CD4-positive, alpha-beta T cell treated with Interleukin-17A for 4 hours (primary cell): ENCODE measurements at places on chromosomes 2 and 18.
A peak's percentile ranks its signal among the peaks of the same experiment; 100 is the strongest.

DNA sequence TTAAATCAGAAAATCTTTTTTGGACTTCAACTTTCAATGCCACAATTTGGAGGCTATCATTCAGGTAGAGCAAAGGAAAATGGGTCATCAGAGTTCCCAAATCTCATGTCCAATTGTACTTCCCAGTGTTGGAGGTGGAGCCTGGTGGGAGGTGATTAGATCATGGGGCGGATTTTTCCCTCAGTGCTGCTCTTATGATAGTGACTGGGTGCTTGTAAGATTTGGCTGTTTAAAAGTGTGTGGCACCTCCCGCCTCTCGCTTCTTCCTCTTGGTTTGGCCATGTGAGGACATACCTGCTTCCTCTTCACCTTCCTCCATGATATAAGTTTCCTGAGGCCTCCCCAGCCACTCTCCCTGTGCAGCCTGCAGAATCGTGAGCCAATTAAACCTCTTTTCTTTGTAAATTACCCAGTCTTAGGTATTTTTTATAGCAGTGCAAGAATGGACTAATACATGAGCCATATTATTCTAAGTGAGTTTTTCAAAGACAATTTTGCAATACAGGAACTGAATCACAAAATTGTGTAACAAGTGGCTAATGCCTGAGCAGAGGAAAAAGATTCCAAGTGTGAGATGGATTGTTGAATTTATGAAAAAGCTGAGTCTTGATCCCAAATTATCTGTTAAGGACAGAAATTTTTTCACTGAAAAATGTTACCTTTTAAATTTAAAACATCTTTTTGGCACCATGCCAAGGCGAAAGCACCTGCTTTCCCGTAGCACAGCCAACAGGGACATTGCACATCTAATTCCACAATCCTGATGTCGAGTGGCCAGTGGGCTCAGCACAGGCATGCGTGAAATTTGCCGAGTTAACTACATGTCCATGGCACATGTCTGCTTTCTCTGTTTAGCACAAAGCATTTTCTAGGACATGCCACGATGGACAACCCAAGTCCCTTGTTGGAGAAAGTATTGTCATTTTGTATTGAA is 150.9 kb downstream of the COL6A3 start:
- DNase-seq = no peak

DNA sequence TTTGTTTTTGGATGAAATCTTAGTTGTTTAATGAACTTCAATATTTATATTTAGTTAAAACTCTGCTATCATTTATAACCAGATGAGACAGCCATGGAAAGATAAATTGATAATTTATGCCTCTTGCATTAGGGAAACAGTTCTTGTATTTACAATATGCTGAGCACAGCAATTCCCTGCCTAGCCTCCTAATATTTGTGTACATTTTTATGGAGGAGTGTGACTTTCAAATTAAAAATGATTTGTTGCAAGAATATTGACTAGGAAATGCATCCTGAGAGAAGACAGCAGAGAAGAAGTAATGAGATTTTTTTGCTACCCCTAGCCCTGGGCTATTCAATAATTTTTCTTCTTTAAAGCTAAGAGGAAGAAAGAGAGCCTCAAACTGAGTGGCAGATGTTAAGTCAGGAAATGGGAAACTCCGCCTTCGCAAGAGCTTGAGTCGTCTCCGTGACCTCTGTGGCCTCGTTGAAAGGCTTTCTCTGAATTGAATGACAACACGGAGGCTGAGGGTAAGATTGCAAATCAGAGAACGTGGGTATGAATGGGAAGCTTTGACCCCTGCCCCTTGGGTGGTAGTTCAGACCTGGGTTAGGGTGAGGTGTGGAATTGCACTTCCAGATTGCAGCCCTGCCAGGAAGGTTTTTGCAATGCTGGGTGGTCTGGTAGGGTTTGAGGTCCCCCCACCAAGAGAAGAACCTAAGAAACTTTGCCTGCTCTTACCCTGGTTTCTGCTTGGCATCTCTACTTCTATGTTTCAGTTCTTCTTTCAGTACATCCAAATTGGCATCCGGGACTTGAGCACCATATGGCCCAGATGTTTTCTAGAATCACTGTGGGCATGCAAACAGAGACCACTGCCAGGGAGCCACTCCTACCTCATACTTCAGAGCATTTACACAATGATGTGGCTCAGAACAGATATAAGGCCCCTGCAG is 210.3 kb upstream of the RBMS1 start:
- DNase-seq = peak; percentile 45

- DNase-seq = no peak
These were observed 5.1 kb upstream of the BCL11A start for GRCh38 chr2:60558536-60558935.

- DNase-seq = no peak
These were observed 21.9 kb downstream of the RTP5 start for GRCh38 chr2:241891315-241891987.

- DNase-seq = no peak
These were observed 42.4 kb downstream of the ITGB1BP1 start for GRCh38 chr2:9380702-9381628.

- no peak for DNase-seq
These were observed 123.8 kb upstream of the STON1 start for GRCh38 chr2:48406116-48406515.

DNA sequence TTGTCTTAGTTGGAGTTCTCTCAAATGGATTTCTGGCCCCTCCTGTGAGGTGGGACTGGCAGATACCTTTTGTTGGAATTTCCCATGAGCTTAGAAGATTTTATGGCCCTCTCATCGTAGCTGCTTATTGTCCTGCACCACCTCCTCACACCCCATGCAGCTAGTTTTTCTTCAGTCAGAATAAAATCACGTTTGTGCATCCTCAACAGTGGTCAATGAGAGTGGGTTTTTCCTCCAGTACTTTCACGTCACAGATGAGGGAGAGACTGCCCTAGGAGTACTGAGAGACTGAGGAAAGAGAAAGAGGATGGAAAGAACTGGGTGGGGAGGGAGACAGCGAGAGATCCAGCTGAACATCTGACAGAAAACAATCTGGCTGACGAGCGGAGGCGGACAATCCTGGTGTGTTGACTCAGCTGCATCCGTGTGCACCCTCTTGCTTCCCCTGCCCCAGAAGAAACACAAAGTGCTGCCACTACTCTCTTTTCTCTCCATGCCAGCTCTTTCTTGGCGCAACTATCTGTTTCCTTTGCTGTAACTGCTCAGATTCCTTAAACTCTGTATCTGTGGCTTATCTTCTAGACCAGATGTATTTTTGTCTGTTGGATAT is 7.4 kb downstream of the RAPGEF4 start:
- no peak for DNase-seq

GRCh38 chr2:467892-468647 is 180.2 kb upstream of the ALKAL2 start:
- no peak for DNase-seq

GRCh38 chr2:238518172-238518820 is 91.6 kb downstream of the ASB1 start:
- no peak for DNase-seq
